ENCODE measurements at places on chromosomes 11 and 22.

DNA sequence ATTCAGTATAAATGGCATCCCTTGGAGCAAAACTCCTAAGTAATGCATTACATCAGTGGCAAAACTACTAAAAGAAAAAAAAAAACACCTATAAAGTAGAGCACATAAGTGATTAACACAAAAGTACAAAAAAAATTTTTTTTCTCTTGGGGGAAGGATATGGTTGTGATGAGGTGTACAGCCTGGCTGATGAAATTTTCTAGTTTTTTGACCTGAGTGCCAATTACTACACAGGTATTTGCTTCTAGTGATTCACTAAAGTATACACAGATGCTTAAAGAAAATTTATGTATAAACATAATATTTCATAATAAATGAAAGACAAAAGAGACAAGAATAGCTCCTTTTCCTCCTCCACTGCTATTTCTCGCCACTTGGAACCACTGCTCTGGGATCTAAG, 71.8 kb upstream of the APOA1 start:
- DNase-seq, result no peak

- DNase-seq, result no peak
Observed at GRCh38 chr11:29005401-29005980, 897.3 kb downstream of the METTL15 start.

DNA sequence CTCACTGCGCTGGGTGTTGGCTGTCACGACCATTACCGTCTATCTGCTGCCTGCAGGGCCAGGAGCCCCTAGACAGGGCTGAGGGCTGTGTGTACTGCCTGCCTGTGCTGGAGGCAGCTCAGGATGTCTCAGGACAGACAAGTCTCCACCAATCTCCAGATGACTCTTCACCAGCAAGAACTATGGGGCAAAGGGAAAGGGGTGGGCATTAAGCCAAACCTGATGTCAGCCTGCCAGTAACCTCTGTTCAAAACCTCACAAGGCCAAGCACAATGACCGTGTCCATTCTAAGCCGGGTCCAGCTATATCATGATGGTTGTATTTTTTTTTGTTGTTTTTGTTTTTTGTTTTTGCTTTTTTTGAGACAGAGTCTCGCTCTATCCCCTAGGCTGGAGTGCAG, 31.6 kb downstream of the MAFF start:
- no peak for DNase-seq

DNA sequence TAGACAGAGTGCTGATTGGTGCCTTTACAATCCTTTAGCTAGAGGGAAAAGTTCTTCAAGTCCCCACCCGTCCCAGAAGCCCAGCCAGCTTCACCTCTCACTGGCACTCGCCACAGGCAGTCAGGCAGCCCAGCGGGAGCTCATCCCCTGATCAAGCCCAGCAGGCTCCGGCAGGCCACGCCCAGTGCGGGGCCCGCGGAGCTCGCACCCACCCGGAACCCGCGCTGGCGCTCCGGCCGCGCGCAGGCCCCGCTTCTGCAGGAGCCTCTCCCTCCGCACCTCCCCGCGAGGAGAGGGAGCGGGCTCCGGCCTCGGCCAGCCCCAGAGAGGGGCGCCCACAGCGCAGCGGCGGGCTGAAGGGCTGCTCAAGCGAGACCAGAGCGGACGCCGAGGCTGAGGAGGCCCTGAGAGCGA, 202.4 kb upstream of the PDGFD start:
- DNase-seq, result no peak

DNA sequence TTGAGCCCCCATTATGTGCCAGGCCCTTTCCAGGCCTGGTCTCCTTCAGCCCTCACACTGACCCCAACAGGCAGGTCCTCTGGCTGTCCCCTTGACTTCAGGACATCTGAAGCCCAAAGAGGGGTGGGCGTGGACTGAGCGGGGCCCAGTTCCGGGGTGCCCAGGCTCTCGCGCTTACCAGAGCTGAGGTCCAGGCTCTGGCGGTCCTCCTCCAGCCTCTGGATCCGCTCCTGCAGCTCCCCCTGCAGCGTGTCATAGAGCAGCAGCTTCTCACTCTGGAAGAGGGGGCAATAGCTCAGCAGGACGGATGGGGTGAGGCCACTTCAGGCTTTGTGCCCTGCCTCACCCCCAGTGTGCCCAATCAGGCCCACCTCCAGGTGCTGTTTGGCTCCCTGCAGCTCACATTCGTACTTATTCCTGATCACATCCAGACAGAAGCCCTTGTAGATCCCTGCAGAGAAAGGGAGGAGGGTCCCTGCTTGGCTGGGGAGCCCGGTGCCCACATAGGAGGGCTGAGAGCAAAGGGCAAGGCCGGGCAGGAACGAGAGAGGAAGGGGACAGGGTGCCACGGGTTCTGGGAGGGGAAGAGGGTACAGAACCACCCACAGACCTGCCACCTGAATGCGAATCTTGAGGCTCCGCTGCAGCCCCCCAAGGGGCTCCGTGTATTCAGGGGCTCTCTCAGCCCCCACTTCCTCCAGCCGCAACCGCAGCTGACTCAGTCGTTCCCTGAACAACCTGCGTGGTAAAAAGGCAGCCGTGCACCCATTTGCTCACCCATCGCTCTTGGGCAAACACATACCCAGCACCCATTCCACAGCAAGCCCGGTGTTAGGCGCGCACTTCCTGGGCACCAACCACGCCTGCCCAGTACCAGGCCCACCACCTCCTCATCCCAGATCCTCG, 4.1 kb downstream of the BRMS1 start:
- DNase-seq, result no peak

DNA sequence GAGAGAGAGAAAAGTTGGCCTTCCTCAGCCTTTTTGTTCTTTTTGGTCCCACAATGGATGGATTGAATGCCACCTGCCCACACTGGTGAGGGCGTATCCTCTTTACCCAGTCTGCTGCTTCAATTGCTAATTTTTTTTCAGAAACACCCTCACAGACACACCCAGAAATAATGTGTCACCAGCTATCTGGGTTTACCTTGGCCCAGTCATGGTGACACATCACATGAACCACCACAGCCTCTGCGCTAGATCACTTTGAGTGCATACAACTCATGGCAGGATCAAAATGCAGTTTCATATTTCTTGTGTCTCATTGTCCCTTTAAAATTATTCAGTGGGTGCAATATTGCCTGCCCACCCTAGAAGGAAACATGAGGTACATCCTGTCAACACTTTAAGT, 63.3 kb downstream of the ADAMTS15 start:
- DNase-seq, result no peak

- no peak for DNase-seq
Observed at GRCh38 chr11:9092072-9092471, 673 bp upstream of the SCUBE2 start.

GRCh38 chr11:1486054-1486825, at the start of gene MOB2:
TSS of gene MOB2 (minus strand) at chr11:1486779. CDS start at chr11:1486556, 223 bp downstream.
- DNase-seq, result peak; percentile 16

DNA sequence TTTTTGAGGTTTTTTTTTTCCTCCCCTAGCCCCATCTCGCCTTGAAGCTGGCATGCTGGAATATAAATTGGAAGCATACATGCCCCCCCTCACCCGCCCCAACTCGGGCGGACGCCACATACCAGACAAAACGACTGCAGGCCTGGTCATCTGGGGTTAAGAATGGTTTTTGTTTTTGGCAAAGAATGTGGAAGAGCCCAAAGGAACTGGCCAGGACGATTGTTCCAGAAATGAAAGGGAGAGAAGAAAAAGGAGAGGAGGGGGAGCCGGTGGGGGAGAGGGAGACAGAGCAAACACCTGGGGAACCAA, 25.0 kb downstream of the MN1 start:
- no peak for DNase-seq

GRCh38 chr11:62108971-62109404, 14.8 kb upstream of the INCENP start:
- no peak for DNase-seq

DNA sequence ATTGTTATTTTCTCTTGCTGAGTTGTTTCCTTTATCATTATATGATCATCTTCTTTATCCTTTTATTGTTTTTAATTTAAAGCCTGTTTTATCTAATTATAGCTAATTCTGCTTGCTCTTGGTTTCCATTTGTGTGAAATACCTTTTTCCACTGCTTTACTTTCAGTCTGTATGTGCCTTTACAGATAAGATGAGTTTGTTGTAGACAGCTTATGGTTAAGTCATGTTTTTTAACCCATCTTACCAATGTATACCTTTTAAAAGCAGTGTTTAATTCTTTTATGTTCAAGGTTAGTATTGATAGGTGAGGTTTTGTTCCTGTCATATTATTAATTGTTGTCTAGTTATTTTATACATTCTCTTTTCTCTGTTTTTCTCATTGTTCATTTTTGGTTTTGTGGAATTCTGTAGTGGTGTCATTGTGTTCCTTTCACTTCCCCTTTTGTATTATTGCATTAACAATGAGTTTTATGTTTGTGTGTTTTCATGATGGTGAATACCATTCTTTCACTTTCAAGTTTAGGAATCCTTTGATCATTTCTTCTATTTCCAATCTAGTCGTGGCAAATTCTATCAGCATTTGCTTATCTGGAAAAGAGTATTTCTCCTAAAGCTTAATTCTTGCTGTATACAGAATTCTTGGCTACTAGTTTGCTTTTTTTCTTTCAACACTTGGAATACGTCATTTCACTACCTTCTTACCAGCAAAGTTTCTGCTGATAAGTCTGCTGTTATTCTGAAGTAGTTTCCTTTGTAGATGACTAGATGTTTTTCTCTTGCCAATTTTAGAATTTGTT, 21.8 kb downstream of the OR5AN1 start:
- DNase-seq, result no peak

DNA sequence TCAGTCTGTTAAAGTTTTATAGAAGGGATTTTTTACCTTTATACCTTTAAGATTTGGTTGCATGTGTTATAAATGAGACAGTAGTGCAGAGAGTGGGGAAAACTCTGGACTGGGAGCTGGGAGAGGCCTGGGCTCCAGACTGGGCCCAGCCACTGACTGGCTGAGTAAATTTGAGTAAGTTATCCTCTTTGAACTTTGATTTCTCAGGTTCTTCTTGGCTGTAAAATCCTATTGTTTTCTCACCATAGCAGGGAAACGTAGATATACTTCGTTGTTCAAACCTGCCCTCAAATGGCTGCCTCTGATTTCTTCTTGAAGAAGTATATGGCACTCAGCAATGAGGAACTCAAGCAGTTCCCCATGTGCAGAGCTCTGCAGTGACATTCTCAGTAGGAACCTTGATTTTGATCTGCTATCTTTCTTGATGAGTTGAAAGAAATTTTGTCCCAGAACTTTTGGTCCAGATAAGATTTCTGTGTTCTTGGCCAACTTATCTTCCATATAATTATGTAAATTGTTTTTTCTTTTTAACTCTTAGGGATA, 8.8 kb downstream of the BMAL1 start:
- DNase-seq, result no peak

- DNase-seq, result no peak
Observed at GRCh38 chr22:24338726-24339451, 68.3 kb downstream of the SPECC1L start.

DNA sequence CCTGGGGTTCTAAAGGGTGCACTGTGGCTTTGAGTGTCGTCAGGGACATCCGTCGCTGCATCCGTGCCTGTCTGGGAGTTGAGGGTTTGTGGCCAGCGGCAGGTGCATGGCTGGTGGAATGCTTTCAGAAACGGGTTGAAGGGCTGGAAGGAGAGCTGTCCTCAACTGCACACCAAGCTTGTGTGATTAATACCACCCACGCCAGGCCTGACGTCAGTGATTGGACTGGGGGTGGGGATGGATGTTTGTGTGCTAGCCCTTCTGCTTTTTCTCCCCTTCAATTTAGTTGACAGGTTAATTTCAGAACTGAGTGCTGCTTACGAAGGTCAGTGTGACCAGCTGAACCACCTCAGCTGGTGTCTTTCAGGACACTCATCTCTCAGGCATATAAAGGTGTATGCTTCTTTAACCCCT, 3.2 kb upstream of the GAB2 start:
- peak; percentile 77 for DNase-seq

DNA sequence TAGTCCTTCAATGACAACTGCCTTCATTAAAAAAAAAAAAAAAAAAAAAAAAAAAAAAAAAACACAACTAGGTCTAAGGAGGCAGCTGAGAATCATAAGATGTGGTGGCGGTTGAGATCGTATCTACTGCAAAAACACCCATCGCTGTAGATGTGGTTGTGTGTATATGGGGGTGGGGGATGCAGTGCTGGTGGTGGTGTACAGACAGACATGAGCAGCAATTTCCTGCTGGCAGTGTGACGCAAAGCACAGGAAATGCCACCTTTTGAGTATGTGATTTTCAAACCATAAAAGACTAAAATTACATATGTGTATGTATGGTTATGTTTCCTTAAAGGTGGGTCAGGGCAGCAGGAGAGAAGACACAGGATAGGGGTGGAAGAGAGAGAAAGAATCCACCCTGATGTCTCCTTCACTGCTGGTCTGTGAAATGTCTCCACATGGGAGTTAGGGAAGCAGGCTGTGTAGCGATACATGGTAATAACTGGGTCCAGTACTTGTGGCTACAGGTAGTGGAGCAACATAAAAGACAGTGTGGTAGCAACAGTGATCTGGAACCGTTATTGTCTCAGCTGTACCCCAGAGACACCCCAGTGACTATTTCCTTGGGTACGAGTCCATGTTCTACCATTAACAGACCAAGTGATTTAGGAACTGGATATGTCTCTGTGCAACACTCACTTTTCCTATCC, 57.9 kb downstream of the SYTL2 start:
- DNase-seq, result peak; percentile 90

DNA sequence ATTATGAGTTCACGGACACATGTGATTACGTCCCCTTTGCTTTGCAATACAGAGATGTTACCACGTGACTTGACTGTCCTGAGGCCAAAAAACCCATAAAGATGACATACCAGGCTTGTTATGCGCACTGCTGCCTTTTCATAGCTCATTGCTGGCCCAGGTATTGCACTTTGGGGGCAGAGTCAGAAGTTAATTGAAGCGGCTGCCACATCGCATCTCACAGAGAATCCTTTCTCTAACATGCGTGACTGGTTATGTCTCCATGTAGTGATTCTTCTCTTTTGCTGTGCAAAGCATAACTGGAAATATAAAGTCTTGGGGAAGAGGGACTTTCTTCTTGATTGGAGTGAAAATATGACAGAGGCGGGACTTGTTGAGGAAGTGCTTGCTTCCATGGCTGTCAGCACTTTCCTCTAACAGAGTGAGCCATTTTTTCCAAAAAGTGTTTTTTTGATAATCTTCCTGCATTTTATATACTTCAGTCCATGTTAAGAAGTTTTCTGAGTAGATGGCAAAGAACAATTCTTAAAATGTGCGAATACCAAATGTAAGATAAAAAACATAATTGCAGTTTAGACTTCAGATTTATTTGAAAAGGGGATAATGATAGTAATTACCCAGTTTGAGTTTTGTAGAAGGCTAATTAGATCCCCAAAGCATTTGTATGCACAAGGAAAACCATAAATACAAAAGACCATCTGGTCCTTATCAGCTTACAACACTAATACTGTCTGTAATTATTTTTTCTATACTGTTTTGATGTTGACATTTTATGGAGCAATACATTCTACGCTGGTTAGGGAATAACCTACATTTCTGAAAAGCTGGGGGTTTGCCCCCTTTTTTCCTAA, 324.6 kb upstream of the MTNR1B start:
- DNase-seq, result no peak
